ENCODE measurements at places on chromosomes 7 and 10.

DNA sequence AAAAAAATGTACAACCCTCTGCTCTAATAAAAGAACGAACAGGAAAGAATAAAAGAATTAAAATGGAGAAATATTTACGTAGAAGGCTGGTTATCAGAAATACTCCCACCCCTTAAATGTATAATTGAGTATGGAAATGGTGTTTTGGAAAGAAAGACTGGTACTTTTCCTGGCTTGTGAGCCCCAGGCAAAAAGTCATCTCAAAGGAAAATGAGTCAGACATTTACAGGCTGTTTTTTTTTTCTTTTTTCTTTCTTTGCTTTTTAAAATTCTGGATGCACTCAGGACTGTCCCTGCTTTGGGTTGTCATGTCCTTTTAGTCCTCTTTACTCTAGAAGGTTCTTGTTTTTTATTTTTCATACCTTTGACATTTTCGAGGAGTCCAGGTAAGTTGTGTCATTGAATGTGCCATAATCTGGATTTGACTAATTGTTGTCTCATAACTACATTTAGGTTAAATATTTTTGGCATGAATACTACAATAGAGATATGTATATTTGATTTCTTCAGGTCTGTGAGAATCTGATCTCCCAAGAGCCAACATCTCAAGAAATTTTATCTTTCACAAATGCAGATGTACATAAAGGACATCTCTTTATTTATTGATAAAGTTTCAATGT is 313.0 kb upstream of the GLI3 start:
- DNase-seq = no peak

GRCh38 chr10:33666686-33667480 is 332.4 kb upstream of the NRP1 start:
- no peak for DNase-seq

GRCh38 chr7:66356277-66356721 is 151.2 kb downstream of the TPST1 start:
- no peak for DNase-seq

- no peak for DNase-seq
Observed at GRCh38 chr7:72161534-72161933, 250.6 kb downstream of the CALN1 start.

- no peak for DNase-seq
Observed at GRCh38 chr7:27199849-27200760, at the start of gene HOXA13. HOXA13 (minus strand) TSS chr7:27200091; CDS start chr7:27200077, 14 bp downstream.

DNA sequence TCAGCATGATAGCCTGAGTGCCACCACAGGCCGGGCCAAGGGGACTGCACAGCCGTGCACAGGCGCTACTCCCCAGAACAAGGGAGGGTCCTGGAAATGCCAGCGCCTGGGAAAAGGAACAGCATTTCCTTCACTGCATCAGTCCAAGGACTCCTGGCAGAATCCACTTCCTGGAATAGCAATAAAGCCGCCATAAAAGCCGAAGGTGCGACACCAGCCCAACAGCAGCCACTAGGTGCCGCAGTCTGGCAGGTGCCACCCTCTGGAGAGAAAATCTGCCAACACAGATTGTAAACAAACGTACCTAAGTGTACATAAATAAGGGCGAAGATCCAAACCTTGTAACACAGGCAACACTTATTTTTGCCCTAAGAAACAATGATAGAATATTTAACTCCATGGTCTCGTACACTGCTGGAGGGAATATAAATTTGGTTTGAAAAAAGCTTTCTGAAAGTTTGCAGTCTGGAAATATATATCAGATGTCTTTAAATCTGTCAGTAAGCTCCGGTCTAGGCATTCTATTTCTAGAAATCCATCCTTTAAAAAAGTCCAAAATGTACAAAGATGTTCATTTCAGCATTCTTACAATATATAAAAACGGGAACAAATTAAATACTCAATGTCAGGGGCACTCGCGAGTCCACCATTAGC is 22.2 kb downstream of the VOPP1 start:
- DNase-seq = no peak

- DNase-seq = no peak
Observed at GRCh38 chr7:90824386-90825307, 228.5 kb downstream of the CDK14 start.

- DNase-seq = no peak
Observed at GRCh38 chr10:69505636-69506318, 54.5 kb downstream of the TSPAN15 start.

- DNase-seq = no peak
Observed at GRCh38 chr7:41205600-41205999, 497.3 kb downstream of the INHBA start.

Measured in hematopoietic multipotent progenitor cell treated with erythropoietin and hydrocortisone succinate and interleukin-3 and kit ligand, for 15 days (in vitro differentiated cells).